G401 (cell line): ENCODE measurements at places on chromosomes 1 and 21.

- no peak for DNase-seq
These were observed 1.4 kb downstream of the ORC1 start for GRCh38 chr1:52402860-52403240.

DNA sequence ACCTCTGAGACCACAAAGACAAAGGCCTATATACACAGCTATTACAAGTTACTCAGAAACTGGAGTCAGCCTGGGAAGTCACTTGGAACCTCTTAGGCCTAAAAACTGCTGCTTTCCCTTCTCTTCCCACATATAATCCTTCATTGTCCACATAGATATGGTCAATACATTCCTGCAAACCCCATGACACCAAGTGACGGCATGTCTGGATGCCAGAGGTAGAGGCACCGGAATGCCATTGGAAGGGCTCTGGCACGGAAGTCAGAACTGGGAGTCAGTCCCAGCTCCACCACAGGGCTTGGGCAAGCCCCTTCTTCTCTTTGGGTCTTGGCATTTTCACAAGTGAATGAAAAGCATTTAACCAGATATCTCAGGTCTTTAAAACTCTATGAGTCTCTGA, 204.7 kb downstream of the MATN1 start:
- DNase-seq, result no peak

GRCh38 chr1:147534386-147534785, 6.9 kb upstream of the BCL9 start:
- DNase-seq, result no peak

DNA sequence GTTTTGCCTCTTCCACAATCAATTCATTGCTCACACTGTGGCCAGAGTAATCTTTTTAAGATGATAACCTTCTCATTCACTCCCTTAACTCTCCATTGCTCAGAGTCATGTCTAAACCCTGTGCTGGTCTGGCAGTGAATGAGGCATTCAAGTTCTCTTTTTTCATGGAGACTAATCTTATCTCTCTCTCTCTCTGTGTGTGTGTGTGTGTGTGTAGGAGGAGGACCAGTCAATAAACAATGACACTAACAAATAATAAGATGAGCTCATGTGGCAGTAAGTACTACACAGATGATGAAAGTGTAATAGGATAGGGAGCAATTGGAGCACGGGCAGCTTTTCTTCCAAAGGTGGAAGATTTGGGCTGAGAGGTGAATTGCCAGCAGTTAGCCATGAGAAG, 122.0 kb upstream of the B3GALT2 start:
- no peak for DNase-seq

GRCh38 chr1:239126884-239127283, 259.5 kb upstream of the CHRM3 start:
- no peak for DNase-seq

DNA sequence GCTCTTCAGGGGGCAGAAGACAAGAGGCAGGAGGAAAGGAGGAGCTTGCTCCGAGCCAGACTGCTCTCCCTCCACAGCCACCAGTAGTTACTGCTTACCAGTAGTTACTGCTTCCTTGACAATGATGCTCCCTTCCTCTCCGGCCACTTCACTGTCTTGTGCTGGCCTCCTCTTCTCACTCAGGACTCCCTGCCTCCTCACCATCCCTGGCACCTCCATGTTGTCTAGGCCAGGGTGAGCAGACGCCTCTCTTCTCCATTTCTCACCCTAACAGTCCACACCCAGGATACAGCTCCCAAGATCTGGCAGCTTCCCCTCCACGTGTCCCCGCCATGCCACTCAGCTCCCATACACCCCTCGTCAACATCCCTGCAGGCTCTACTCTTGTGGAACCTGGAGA, 82.4 kb upstream of the TLR5 start:
- DNase-seq, result no peak

DNA sequence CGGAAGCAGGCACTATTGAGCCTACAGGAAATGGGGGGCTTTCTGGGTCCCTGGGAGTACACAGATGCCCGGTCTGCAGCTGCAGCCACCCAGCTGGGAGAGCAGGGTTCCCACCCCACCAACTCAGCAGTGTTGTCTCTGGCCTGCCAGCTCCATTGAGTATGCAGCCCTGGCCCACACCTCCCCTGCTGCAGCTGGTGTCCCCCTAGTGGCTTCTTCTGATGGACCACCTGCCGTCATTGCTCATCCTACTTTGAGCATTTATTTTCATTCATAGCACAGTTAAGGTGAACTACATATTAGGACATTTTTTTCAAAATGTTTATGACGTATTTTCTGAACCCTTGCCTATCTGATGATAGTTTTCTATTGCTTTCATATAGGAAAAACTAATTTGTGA, 189.8 kb upstream of the LYPLAL1 start:
- DNase-seq, result no peak

DNA sequence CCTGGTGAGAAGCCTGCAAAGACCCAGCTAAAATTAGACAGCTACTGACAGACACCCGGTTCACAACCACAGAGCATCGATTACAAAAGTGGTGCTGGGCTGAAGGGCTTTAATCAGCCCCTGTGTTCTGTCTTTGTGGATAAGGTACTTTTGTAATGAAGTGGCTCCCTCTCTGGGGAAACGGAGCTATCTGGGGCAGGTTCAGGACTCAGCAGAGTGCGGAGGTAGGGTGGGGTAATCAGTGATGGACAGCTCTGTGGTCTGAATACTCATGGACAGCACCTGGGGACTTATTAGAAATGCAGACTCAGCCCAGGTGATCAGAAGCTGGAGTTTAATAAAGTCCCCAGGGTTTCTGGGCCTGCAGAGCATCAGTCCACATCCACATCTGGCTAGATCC, 152.0 kb downstream of the MATN1 start:
- DNase-seq, result no peak

- DNase-seq, result no peak
These were observed 13.4 kb downstream of the FTCD start for GRCh38 chr21:46141767-46142581.

DNA sequence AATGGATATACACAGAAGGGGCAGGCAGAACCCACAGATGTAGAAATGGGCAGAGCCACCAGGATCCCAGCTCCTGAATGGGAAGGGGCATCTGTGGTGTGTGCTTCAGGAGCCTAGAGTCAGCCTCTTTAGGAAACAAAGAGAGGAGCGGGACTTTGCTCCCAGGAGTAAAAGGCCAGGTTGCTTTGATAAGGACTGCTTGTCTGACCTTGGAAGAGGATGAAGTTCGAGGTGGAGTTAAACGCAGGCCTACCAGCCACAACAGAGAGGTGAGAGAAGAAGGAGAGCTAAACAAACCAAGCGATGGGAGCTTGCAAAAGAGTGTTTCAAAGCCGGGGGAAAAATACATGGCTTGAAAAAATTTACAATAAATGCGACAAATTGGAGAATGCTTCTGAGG, 49.9 kb upstream of the TMPRSS2 start:
- DNase-seq, result no peak

GRCh38 chr21:45295576-45296365, 8.1 kb upstream of the POFUT2 start:
- DNase-seq, result no peak

GRCh38 chr1:84913555-84913892, 20.5 kb upstream of the LPAR3 start:
- no peak for DNase-seq

DNA sequence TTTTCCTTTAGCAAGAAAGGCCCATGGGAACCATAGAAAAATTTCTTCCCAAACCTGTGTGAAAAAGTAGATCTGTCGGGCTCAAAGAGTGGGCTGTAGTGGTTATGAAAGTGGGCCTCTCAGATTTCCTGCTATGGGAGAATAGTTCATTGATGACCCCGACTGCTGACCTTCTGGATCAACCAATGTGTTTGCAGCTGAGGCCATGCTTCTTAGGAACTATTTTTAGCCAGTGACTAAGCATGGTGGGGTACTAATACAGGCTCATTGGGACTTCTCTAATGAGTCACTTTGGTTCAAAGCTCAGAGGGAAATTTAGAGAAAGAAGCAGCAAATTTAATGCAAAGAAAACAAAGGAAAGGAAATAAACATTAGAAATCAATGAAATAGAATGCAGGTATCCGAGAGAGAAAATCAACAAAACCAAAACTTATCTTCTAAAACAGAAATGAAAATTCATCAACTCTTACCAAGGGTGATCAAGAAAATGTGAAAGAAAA, 12.6 kb upstream of the PSMA5 start:
- no peak for DNase-seq

DNA sequence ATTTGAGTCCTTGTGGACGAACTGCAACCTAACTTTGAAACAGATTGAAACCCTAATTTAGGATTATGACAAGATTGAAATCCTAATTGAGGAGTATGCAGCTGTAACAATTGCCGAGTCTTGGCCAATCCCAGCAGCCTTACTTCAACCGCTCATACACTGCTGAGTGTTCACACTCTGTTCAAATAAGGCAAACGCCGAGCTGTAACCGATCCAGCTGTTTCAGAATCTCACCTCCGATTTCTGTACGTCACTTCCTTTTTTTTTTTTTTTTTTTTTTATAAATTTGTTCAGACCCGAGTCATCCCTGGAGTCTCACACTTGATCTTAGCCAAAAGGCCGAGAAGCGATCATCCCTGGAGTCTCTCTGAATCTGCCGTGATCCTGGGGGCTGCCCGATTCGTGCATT, 22.3 kb upstream of the ATP5PO start:
- DNase-seq, result no peak

DNA sequence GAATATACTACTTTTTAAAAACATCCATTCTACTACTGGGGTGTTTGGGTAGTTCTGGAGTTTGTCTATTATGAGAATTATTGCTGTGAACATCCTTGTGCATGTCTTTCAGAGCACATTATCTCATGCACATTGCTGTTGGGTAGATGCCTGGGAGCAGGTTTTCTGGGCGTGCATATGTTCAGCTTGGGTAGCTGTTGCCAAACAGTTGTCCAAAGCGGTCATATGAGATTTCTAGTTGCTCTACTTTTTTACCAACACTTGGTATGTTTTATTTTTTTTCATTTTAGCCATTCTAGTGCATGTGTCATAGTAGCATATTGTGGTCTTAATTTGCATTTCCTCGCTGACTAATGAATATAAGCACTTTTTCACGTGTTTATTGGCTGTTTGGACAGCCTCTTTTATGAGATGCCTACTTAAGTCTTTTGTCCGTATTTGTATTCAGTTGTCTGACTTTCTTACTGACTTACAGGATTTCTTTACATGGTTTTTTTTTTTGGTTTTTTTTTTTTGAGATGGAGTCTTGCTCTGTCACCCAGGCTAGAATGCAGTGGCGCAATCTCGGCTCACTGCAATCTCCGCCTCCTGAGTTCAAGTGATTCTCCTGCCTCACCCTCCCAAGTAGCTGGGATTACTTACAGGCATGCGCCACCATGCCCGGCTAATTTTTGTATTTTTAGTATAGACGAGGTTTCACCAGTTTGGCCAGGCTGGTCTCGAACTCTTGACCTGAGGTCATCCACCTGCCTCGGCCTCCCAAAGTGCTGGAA, 18.1 kb downstream of the ZDHHC18 start:
- DNase-seq, result peak; percentile 69

GRCh38 chr1:20409012-20409411, 77.0 kb downstream of the CAMK2N1 start:
- DNase-seq, result no peak

GRCh38 chr1:43521078-43521477, 9.6 kb upstream of the PTPRF start:
- DNase-seq, result no peak

- no peak for DNase-seq
These were observed 13.6 kb downstream of the MTR start for GRCh38 chr1:236808564-236809130.

DNA sequence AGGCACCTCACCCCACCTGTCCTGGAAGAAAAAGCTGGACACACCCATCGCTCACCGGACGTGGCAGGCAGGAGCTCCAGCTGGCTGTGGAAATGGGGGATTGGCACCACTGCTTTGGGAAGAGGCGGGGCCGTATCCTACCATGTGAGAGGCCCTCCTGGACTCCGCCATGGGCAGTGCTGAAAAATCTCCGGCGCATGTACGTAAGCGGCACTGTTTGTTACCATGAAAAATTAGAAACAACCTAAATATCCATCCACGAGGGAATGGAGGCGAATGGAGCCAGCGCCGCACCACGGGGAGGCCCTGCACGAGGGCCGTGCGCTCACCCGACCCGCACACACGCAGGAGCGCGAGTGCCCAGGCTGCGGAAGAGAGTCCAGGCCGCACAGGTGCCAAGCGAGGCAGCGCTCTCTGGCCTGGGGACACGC, 3.1 kb downstream of the KRTAP10-8 start:
- no peak for DNase-seq

- DNase-seq, result peak; percentile 80
These were observed 161.5 kb downstream of the DNM3 start for GRCh38 chr1:172002725-172003345.

GRCh38 chr21:17688912-17689874, 76.5 kb upstream of the BTG3 start:
- DNase-seq, result no peak

- peak; percentile 31 for DNase-seq
These were observed 2.7 kb downstream of the SCYL3 start for GRCh38 chr1:169890761-169891538.

GRCh38 chr1:228094432-228095016, 8.6 kb downstream of the C1orf35 start:
- DNase-seq, result no peak

- peak; percentile 30 for DNase-seq
These were observed 69.5 kb downstream of the LHX8 start for GRCh38 chr1:75203415-75204277.

DNA sequence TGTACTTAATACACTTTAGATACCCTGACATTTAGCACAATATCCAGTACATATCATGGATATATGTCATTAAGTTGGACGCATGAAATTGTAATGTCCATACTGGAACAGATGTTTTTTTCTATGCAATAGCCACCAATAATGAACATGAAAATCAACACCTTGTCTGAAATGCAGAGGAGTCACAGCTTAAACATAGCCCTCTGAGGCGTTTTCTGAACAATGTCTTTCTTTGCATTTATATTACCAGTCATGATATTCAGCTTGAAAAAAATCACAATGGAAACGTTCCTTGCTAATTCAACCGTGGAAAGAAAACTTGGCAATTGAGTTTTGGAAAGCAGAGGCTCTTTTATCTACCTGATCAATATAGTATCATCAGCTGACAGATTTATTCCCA, 86.7 kb upstream of the COL11A1 start:
- no peak for DNase-seq

DNA sequence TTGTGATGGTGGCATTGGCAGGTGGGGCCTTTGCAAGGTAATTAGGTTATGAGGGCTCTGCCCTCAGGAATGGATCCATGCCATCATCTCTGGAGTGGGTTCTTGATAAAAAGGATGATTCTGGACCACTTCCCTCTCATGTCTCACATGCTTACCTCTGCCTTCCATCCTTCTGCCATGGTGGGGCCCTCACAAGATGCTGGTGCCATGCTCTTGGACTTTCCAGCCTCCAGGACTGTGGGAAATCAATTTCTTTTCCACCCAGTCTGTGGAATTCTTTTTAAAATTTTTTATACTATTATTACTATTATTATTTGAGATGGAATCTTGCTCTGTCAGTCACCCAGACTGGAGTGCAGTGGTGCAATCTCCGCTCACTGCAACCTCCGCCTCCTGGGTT, 57.3 kb downstream of the ACBD3 start:
- DNase-seq, result no peak

DNA sequence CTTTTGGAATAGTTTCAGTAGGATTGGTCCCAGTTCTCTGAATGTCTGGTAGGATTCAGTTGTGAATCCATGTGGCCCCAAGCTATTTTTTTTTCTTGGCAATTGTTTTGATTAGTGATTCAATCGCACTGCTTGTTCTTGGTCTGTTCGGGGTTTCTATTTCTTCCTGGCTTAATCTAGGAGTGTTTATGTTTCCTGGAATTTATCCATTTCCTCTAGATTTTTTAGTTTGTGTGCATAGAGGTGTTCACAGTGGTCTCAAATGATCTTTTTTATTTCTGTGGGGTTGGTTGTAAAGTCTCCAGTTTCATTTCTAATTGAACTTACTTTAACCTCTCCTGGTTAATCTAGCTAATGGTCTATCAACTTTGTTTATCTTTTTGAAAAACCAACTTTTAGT, 117.6 kb downstream of the NME7 start:
- DNase-seq, result no peak
